Liver (tissue), 10 donors: ENCODE measurements at places on chromosomes 12 and 14. TPM values are rescaled to one million over a fixed set of nuclear protein-coding genes. Genes with fewer than 3 reads are reported as not detected.

GRCh38 chr12:105138248-105138647 lies 30.7 kb downstream of the WASHC4 start:
- no peak for DNase-seq

GRCh38 chr12:49345051-49345824 lies 1.4 kb upstream of the DNAJC22 start:
- no peak for DNase-seq

- no peak for DNase-seq
Observed at GRCh38 chr14:106286697-106287290, 760.4 kb downstream of the TMEM121 start.

CD27 gene
- 0.67 TPM for total RNA-seq

GRCh38 chr12:95998611-95999286 lies 2.6 kb upstream of the HAL start:
- DNase-seq = no peak

GRCh38 chr12:24821691-24822090 lies 127.2 kb downstream of the BCAT1 start:
- no peak for DNase-seq

DNA sequence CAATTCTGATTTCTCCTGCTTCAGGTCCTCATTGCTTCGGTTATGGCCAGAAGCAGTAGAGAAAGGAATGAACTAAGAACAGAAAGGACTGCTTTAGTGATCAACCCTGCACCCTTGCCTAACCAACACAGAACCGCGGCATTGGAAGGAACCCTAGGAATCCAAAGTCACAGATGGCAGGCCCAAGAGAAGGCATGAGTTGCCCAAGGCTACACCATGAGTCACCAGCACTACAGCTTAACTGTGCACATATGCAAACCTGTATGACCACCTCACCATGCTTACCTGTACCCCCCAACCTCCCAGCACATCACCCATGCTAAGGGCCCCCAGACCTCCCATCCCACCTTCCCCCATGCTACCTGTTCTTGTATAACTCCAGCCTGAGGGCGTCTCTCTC lies 25.9 kb upstream of the BLTP3B start:
- no peak for DNase-seq

SLC4A8 gene
- total RNA-seq = 1.0 TPM

PPM1H gene
- 7.2 TPM for total RNA-seq

- DNase-seq = peak; percentile 77
Observed at GRCh38 chr12:55073043-55074022, 52.9 kb upstream of the OR9K2 start.

- DNase-seq = no peak
Observed at GRCh38 chr12:61161961-61162360, 1098.2 kb upstream of the USP15 start.

- no peak for DNase-seq
Observed at GRCh38 chr14:23548351-23549318, 2.9 kb downstream of the ZFHX2 start.

NYNRIN gene
- 2.5 TPM for total RNA-seq

DNA sequence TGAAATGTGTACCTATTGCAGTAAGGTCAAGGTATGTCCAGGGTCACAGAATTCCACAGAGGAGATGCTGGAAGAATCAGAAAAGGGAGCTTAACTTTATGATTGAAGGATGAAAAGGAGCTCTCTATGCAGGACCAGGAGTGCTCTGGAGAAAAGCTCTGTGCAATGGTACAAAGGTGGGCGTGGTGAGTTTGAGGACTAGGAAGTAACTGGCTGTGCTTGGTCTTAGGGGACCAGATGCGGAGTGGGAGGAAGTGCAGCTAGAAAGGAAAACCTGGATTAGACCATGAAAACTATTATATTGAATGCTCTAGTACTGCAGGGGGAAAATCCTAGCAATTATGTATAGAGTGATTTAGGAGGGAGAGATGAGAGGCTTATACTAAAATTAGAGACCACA lies 56.8 kb downstream of the BTG1 start:
- no peak for DNase-seq

- DNase-seq = no peak
Observed at GRCh38 chr12:103560604-103561101, 26.4 kb upstream of the STAB2 start.

TAS2R8 gene
- total RNA-seq = not detected

CTSG gene
- total RNA-seq = not detected
